NCI-H1105 treated with DMSO at 0.1 percent for 48 hours (cell line): ENCODE measurements at places on chromosomes 3 and 15.
A peak's percentile ranks its signal among the peaks of the same experiment; 100 is the strongest.

- no peak for DNase-seq
These were observed 23.3 kb upstream of the ERC2 start for GRCh38 chr3:56491566-56491965.

GRCh38 chr3:84744130-84744529, 214.7 kb upstream of the CADM2 start:
- DNase-seq = no peak

DNA sequence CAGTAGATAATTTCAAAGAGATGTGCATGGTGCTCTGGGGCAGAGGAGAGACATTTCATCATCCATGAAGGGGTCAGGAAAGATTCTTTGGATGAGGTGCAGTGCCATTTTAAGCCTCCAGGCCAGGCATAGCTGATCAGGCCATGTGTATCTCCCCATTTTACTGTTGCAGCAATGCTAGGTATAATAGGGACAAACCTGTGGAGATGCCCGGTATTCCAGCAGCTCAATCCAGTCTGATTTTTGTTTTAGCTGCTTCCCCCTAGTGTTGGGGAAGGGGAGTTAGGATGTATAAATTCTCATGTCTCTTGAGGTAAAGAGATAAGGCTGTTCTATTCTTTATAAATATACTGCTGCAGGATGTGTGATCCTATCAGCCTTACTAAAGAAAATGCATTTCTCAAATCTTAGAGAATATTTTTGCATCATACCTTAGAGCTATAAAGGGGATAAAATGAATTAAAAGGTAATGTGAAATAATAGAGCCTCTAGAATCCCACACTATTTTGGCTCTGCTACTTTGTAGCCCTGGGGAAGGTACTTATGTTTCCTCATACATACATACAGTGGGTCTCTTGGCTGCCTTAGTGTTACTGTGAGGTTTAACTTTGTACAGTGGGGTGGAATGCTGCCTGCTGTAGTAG, 5.2 kb downstream of the CDV3 start:
- no peak for DNase-seq

- DNase-seq = no peak
These were observed 5.0 kb downstream of the FES start for GRCh38 chr15:90889313-90889730.

- DNase-seq = peak; percentile 79
These were observed 76.5 kb downstream of the HMG20A start for GRCh38 chr15:77497110-77497737.

DNA sequence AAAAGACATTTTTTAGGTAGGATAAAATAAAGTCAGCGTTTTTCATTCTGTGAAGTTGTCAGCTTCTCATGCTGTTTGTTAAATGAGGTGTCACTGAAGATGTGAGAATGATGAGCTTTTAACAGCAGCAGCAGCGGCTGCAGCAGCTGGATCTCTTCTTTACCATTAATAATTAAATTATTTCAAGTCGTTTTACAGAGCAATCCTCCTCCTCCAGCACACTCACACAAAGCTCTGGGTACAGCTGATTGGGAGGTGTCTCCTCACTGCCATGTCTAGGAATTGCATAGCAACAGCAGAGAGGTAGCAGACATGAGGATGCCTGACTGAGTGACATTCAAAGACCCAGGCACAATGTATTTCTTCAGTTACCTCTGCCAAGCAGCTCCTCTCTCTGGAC, 46.7 kb upstream of the PLAAT1 start:
- DNase-seq = no peak

- DNase-seq = no peak
These were observed 227.7 kb upstream of the ZPLD1 start for GRCh38 chr3:102207151-102207571.

DNA sequence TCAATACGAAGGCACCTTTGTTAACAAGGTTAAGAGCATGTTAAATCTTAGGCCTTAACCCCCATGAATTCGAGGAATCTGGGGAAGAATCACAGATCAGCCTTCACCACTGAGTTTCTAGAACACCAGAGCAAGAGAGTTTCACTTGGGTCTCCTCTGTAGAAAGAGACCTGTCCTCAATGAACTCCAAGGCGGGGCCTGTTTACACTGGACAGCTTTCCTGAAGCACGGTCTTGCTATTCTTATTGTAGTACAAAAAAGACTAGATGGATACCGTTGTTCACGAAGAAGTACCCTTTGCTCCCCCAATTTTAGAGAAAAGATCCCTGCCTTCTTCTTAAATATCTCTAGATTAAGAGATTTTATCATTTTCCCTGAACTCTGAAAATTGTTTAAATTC, 64.9 kb downstream of the USF3 start:
- no peak for DNase-seq

GRCh38 chr15:22915866-22916515, 64.2 kb downstream of the CYFIP1 start:
- DNase-seq = no peak

DNA sequence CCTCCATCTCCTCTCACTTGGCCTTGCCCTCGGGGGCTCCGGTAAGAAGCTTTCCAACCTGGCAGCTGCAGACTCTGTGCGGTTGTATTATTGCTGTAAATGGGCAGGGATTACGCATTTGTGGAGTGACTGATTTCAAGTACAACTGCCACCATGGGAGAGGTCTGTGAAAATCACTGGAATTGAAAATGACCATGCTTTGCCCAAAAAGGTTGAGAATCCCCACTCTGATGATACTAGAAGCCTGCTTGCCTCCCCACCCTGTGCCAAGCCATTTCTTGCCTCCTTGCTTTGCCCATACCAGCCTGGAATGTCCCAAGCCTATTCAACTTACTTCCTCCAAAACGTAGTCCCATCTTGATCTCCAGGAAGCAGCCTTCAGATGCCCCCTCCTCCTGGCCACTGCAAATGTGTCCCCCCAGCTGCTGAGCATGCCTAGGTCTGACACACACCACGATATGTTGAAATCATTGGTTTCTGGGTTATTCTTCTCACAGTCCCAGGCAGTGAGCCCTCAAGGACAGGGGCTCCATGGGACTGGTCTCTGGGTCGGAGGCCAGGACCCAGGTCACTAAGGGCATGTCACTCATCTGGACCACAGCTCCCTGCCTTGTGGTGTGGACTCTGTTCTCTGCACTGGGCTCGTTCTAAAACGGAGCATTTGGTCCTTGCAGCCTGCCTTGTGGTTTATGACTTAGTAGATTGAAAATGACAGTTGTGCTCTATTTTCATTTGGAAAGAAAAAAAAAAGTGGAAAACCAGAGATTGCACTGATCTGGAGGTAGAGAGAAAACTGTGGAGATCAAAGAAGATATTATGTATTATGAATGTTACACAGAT, 42.9 kb downstream of the SMAD3 start:
- no peak for DNase-seq

GRCh38 chr3:100120012-100120411, 5.7 kb upstream of the FILIP1L start:
- DNase-seq = no peak

DNA sequence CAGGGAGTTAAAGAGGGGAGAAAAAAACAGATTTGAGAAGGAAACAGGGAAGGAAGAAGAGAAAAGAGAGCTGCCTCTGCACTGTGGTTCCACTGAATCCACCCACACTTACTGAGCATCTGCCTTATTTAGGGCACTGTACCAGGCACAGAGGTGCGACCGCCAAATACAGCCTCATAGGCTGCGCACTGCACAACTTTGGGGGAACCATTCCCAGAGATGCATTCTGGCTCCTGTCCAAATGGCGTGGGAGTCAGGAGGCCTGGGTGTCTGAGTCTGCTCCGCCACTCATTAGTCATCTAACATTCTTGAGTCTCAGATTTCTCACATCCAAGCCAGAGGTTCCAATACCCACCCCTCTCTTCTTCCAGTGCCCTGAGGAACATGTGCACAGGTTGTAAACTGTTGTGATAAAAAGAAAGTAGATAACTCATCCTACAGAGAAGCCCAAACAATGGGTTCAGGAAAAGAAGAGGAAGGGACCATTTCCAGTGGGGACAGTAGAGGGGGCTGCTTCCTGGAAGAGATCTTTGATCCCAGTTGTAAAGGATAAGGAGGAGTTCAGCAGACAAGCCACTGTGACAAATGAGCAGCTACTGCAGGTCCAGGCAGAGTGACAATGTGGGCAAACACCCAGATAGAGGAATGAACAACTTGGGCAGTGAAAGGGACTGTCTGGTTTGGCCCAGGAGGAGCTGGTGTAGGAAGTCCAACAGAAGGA, 254.6 kb downstream of the UACA start:
- DNase-seq = no peak

DNA sequence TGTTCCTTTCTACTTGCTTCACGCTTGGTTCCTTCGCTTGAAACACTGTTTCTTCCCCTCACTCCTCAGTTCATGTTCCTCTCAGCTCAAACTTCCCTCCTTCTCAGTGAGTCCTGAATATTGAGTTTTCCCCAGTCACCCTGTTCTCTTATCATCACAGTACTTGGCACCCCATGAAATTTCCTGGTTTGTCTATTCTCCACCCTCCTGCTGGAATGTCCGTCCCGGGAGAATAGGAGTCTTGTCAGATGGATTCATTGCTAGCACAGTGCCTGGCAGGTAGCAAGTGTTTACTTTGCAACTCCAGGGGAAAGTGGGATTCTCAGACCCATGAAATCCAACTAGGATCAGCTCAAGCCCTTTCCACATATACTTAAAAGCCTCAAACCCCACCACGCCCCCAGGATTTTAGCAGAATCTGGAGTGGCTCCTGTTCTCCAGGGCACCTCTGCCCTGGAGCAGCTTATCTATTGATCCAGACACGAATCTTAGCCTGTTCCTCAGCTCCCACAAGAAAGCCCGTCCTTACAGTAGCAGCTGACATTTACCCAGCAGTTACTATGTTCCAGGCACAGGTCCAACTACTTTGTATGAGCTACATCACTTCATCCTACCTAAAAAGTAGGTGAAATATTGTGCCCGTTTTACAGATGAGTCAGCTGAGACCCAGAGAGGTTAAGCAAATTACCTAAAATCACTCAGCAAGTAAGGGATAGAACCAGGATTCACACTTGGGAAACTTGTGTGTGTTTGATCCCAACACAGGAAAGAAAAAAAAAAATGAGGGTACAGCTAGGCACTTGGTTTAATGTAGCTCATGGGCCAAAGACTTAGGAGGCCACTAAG, 36.8 kb upstream of the MAP3K13 start:
- DNase-seq = no peak
